ENCODE measurements at places on chromosomes 4 and X.

GRCh38 chr4:13567125-13567524 lies 22.8 kb upstream of the NKX3-2 start:
- DNase-seq = no peak

- DNase-seq = no peak
Measured at GRCh38 chr4:141705747-141706377, 69.5 kb downstream of the IL15 start.

- DNase-seq = no peak
Measured at GRCh38 chr4:63036159-63036866, 1372.9 kb downstream of the TECRL start.

- peak; percentile 13 for DNase-seq
Measured at GRCh38 chrX:57453901-57454300, 137.9 kb upstream of the ZXDB start.

All from NCI-H748 treated with DMSO at 0.1 percent for 48 hours (cell line).